ENCODE measurements at places on chromosomes 12 and 14.

DNA sequence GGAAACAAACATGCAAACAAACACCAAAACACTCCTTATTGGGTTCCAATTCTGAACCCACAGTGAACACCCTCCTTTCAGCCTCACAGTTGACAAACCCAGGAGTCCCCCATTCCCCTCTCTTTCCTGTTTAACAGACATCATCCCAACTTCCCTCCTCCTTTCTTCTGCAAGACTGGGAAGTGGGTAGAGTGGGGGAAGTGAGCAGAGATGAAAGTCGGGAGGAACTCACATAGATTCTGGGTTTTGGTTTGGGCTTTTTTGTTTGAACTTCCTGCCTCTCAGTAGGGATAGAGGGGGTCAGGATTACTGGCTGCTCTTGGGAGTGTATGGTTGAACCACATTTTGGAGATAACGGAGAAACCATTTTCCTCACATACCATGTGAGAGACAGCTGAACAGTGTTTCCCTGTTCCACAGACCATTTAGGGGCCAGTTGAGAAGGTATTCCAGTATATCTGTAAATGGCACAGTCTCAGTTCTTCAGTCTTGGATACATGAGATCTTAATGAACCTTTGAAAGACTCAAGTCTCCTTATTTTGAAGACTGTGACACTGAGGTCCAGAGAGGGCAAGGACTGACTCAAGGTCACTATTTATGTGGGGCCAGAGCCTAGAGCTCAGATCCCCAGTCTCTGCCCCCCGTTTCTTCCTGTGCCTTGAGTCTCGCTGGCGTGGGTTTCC lies 3.9 kb upstream of the GPR84 start:
- DNase-seq = no peak

DNA sequence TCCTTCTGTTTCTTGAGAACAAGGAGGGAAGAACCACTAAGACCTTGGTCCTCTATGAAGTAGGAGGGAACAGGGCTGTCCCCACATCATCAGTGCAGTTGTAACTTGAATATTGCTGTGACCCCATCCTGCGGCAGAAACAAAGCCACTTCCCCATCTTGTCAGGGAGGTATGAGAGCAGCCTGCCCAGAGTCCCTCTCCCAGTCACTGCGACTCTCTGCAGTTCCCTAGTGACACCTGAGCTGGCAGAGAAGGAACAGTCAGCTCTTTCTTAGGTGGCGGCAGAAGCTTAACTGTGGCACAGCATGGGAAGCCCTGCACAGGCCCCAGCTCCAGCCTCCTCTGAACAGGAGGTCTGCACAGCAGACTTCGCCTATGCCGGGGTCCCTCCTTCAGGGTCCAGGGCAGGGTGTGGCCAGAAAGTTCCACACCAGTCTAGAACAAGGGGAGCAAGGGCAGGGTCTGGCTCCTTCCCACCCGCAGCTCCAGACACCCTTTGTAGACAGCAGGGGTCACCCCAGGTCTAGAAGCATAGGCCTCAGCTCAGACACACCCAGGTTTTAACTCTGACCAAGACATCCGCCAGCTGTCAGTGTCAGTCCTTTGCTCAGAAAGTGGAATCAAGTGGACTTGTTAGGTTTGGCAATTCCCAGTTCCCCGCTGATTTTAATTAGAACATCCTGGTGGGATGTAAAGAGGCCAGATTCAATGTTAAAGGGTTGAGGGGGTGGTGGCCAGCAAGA lies 36.8 kb downstream of the DEGS2 start:
- no peak for DNase-seq

DNA sequence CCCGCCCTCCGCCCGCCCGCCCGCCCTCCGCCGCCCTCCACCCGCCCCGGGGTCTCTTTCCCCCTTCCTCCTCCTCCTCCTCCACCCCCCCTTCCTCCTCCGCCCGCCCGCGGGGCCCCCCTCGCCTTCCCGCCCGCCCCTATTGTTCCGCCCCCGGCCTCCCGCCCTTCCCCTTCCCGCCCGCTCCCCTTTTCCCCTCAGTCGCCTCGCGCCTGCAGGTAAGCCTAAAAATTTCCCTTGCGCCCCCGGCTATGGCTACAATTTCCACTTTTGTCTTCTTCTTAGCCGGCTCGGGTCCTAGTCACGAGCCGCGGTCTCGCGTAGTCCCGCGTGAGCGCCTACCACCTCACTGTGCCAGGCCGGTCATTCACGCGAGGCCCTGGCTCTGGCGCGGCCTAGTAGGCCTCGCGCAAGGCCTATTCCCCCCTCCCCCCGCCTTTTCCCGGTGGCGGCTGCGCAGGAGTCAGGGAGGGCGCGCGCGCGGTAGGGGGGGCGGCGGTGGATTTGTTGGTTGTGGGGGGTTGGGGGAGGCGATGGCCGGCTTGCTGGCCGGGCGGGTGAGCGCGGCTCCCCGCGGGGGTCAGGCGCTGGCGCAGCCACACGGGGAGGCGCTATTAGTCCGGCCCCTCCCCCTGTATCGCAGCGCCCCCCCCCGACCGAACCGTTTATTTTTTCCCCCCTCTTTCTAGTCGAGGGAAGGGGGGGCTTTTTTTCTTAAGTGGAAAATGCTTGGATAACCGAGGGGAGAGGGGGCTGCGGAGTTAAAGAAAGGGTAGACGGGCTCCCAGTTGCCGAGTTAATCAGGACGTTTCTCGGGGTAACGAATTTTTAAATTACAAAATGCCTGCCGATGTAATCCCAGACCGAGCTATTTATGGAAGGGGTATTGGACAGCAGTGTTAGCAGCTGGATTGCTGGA lies 516 bp downstream of the PCBP2 start:
- peak; percentile 30 for DNase-seq

DNA sequence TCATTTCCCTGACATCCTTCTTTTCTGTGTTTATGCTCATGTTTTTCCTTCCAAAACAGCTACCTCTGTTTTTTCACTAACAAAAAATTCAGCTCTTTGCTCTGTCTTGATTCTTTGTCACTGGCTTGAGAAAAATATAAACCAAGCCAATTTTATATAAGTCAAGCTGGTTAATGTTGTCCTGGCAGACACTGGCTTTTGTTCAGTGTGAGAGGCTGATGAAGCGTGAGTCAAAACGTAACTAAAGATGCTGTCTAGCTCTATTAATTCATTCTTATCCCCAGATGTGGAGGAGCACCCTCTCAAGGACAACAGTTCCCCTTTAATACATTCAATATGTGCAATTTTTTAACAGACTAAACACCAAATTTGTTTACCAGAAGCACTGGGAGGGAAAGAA lies 15.8 kb downstream of the TSPAN8 start:
- no peak for DNase-seq

GRCh38 chr14:61452452-61452851 lies 131.1 kb downstream of the PRKCH start:
- DNase-seq = no peak

DNA sequence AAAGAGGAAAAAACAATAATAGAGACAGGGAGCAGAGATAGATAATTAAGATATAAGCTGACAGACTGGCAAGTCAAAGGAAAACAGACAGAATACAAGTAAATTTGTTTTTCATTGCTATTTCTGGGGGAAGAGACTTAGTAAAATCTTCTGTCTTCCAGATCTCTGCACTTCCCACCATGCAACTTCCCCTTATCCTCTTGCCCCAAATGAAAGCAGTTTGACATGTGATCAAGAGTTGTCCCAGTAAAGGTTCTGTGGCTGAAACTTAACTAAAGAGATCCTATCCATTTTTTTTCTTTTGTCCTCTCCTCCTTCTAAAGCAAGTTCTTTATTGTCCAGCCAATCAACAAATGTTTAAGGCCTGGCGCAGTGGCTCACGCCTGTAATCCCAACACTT lies 1.5 kb upstream of the MLF2 start:
- no peak for DNase-seq

DNA sequence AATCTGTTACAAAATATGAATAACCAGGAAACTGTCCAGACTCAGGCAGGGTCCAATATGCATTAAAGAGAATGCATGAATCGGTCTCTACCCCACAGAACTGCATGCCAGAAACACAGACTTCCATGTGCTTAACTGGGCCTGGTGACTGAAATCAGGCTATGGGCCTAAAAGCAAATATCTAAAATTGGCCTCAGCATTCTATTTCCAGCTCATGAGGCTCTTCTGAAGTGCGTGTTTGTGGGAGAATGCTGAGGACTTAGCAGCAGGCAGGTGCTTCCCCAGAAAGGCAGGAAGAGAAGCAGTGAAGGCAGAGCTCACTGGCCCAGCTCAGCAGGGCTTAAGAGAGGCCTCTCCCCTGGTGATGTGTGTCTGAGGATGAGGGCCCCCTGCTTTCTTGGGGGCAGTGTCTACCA lies 48.5 kb downstream of the ADGRD1 start:
- DNase-seq = no peak

DNA sequence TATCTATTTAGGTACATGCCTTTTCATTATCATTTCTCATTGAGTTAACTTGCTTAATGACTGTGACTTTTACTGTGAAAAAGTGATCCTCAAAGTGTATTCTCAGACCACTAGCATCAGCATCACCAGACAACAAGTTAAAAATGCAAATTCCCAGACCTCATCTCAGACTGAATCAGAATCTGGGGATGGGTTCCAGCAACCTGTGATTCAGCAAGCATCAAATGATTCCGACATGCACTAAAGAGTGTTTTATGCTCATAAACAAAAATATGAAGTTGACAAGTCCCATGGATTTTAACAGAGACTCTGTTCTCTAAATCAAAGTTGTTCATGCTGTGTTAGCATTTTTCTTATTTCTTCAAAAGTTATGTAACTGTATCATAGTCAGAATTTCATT lies 130.6 kb downstream of the BCAT1 start:
- DNase-seq = no peak

DNA sequence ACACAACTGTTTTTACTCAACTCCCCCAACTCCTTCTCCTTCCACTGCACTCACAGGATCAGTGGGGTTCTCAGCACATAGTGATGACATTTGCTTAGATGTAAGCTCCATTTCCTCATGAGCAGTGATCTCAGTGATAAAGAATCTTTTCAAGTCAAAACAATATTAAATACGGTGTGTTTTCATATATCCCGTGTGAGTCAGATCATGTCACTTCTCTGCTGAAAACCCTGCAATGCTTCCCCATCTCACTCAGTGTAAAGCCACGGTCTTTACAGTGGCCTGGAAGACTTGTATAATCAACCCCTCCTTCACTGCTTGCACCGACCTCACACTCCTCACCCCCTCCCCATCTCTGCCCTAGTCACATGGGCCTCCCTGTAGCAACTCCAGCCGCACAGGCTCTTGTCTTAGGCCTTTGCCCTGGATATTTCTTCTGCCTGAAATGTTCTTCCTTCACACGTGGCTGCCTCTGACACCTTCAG lies 149.7 kb upstream of the ARHGAP5 start:
- no peak for DNase-seq

- DNase-seq = no peak
Observed at GRCh38 chr14:50040401-50040775, 76.0 kb downstream of the VCPKMT start.
